Effector memory CD8-positive, alpha-beta T cell (primary cell): ENCODE measurements at places on chromosomes 5 and 9.

- DNase-seq, result no peak
- no peaks in the 10 kb centered on the region for H3K27me3 ChIP-seq
- H3K27ac ChIP-seq, result no peak overlapping the region
- H3K4me3 ChIP-seq, result no peak overlapping the region
These were observed 1312.0 kb upstream of the WWC1 start for GRCh38 chr5:166979307-166979895.

DNA sequence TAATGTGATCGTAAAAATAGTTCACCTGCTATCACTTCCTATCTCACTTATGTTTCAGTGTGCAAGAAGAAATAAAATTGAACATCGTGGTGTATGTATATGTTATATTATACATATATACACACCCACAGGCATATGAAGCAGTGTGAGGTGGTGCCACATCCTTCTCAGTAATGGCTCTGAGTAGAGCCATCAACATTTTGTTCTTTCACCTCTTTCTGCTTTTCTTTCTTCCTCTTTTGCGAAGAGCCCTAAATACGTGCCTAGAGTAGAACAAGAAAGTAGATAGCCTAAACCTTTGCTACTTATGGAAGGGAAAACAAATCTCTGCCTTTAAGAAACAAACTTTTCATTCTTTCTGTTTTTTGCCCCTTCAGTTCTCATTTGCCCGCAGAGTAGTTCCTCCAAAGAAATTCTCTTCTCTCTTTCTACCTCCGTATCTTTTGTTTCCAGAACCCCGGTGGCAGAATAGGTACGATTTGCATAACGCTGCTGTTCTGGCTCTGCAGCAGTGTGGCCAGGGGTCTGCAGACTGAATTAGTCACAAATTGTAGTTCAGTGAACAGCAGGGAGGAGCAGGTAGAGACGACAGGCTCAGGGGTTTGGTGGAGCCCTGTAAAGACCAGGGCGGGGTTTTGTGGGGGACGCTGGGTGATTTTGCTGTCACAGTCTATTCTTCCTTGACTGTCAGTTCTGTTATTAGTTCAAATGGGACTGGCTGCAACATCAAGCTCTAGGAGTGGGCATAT, 40.5 kb upstream of the PJA2 start:
- DNase-seq, result no peak
- H3K4me1 ChIP-seq, result no peaks in the 10 kb centered on the region
- no peaks in the 10 kb centered on the region for H3K36me3 ChIP-seq

GRCh38 chr5:73702534-73702933, 76.5 kb downstream of the ARHGEF28 start:
- no peak overlapping the region for H3K27ac ChIP-seq
- peaks cover 6% of the 10 kb centered on the region for H3K4me1 ChIP-seq
- no peaks in the 10 kb centered on the region for H3K36me3 ChIP-seq
- no peaks in the 10 kb centered on the region for H3K27me3 ChIP-seq
- H3K4me3 ChIP-seq, result no peak overlapping the region

DNA sequence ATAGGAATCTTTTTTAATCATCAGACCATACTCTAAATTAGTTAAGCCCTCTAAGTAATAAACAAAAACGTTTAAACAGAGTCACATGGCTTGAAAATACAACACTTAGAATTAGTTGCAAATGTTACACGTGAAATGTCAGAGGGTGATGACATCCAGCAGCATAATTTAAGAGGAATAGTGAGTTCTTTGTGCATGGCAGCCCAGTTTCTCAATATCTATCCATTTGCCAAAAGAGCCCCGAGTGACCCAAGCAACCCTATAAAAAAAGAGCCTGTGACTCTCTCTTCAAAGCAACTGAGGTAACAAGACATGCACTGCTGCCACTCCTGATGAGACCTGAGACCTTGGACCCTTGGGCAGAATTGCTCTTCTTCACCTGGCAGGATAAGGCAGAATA, 96.9 kb upstream of the RASA1 start:
- H3K27ac ChIP-seq, result no peak overlapping the region
- no peak overlapping the region for H3K4me3 ChIP-seq
- H3K4me1 ChIP-seq, result no peaks in the 10 kb centered on the region
- H3K36me3 ChIP-seq, result no peaks in the 10 kb centered on the region

GRCh38 chr5:7419846-7420245, 23.9 kb downstream of the ADCY2 start:
- no peaks in the 10 kb centered on the region for H3K27me3 ChIP-seq
- no peak overlapping the region for H3K4me3 ChIP-seq
- no peaks in the 10 kb centered on the region for H3K4me1 ChIP-seq
- no peak for DNase-seq

DNA sequence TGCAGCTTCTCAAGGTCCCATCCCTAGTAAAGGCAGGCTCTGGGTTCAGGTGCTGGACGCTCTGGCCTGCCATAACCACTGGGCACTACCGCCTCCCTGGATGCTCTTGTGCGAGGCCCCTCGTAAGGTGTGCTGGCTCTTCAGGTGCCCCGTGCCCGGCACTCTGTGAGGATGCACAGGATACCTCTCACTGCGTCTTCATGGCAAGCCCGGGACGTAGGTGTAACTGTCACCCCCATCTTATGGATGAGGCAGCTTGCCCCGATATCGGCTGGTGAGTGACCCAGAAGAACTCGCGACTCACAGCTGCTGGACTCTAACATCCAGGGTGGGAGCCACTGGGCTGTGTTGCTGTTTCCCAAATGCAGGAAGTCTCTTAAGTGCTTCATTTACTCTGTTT, 79.0 kb downstream of the GTF3C4 start:
- no peak overlapping the region for H3K27ac ChIP-seq
- H3K4me3 ChIP-seq, result no peak overlapping the region
- no peak for DNase-seq

DNA sequence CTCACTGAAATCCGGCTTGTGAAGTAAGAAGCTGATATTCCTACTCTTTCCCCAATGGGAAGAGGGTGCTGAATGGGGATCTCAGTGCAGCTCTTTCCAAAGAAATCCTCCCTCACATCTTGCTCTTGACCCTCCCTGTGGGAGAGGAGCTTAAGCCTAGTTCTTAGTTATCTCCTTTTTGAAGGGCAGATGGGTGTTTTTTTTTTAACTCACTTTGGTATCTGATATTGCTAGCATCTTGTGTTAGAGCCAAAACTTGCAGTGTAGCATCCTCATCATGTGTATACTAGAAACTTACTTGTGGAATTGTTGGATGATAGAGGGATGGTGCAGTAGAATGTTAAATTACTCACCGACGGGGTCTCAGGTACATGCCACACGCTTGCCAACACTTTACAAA, 90.2 kb downstream of the F2RL2 start:
- peaks cover 2% of the 10 kb centered on the region for H3K36me3 ChIP-seq
- H3K4me1 ChIP-seq, result peaks cover 39% of the 10 kb centered on the region
- no peaks in the 10 kb centered on the region for H3K27me3 ChIP-seq
